ENCODE measurements at places on chromosomes 3 and 15.

- DNase-seq, result no peak
Observed at GRCh38 chr15:38755718-38756117, 191.1 kb upstream of the RASGRP1 start.

DNA sequence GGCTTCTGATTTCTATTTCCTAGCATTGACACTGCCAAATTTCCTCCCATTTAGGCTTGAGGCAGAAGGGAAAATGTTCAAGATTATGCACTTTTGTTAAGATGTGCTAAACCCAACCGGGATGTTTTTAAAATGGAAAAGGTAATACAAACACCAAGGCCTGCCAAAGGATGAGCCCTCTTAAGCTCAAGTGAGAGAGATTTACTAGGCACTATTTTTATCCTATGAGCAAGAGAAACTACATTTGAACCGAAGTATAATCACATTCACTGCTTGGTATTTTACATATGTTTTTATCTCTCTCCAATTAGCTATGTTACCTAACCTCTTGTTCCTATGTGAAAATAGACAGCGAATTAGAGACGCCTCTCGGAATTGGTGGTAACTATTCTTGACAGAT lies 295.8 kb downstream of the GABRB3 start:
- no peak for DNase-seq

GRCh38 chr3:144593881-144594280 lies 622.3 kb downstream of the DIPK2A start:
- no peak for DNase-seq

GRCh38 chr3:155957412-155957880 lies 87.0 kb downstream of the GMPS start:
- no peak for DNase-seq

DNA sequence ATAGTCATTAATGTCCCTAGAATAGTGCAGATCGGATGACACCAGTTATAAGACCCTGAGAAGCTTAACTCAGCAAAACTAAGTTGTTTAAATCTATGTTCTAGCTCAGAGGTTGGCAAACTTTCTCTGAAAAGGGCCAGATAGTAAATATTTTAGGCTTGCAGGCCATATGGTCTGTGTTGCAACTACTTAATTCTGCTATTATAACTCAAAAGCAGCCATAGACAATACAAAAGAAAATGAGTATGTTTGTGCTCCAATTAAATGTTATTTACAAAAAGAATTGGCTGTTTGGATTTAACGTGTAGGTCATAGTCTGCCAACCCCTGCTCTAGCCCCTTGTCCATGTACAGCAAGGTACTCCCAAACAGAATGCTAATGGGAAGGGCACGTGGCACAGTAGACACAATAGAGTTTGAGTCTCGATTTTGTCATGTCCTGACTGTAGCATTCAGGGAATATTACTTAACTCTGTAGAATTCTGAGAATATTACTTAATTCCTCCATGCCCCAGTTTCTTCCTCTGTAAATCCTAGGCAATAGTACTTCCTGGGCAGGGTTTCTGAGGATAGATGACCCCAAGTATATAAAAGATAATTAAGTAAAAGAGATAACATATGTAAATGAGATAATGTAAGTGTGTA lies 70.5 kb upstream of the ATP2C1 start:
- no peak for DNase-seq

GRCh38 chr3:16300881-16301359 lies 35.9 kb downstream of the OXNAD1 start:
- DNase-seq, result no peak

GRCh38 chr3:129536804-129537203 lies 6.2 kb upstream of the H1-8 start:
- no peak for DNase-seq

GRCh38 chr3:157390713-157391515 lies 45.7 kb upstream of the PTX3 start:
- DNase-seq, result no peak

GRCh38 chr3:143548861-143549497 lies 299.3 kb downstream of the SLC9A9 start:
- no peak for DNase-seq
